A549 treated with ZK216348 at 1 μM for 4 hours (cell line): ENCODE measurements at places on chromosomes 2 and 18. TPM values are rescaled to one million over a fixed set of nuclear protein-coding genes. Genes with fewer than 3 reads are reported as not detected.

The INPP5D gene
- total RNA-seq, result 0.12 to 1.1 TPM (median 0.61 TPM) in 5 replicates

The KHK gene
- total RNA-seq, result 7.5 to 10.4 TPM (median 9.1 TPM) in 5 replicates

The VWC2L gene
- total RNA-seq, result not detected in 5 replicates

The ACKR3 gene
- total RNA-seq, result 12.0 to 26.8 TPM (median 19.4 TPM) in 5 replicates

The PMAIP1 gene
- total RNA-seq, result 9.4 to 13.9 TPM (median 12.9 TPM) in 5 replicates

The PCGF1 gene
- 28.0 to 41.4 TPM (median 33.8 TPM) in 5 replicates for total RNA-seq
